Activated naive CD4-positive, alpha-beta T cell treated with Interleukin-2 at 50 U/mL for 16 hours (primary cell): ENCODE measurements at places on chromosomes 6 and 20.
A peak's percentile ranks its signal among the peaks of the same experiment; 100 is the strongest.

GRCh38 chr6:56947924-56948323 lies 7.0 kb upstream of the BEND6 start:
- DNase-seq = no peak

GRCh38 chr6:37845026-37845911 lies 25.7 kb downstream of the ZFAND3 start:
- DNase-seq = no peak

DNA sequence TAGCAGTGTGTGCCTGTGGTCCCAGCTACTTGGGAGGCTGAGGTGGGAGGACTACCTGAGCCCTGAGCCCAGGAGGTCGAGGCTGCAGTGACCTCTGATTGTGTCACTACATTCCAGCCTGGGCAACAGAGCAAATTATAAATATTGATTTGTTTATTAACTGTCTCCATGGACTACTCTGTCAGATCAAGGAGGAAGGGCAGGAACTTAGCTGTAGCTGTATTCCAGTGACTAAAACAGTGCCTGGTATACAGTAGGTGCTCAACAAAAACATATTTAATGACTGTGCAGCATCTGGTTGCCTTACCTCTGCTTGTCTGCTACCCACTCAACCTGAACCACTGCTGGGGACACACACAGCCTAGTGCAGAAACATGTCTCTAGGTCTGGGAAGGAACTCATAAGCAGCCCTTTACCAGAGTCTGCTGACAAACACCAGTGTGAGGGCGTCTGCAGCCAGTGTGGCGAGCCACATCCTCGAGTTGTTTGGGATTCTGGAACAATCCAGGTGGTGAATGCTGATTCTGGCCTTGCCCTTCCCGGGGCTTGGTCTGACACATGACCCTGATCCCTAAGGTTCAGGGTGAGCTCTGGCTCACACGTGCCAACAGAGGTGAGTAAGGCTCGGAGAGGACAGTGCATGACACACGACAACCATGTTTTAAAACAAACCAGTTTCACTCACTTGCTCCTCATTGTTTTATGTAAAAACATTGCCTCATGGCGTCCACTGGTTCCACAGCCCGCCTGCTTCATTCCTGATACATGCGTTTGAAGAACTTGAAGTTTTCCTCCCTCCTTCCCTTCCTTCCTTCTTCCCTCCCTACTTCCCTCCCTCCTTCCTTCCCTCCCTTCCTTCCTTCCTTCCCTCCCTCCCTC lies 117.9 kb upstream of the ZNF217 start:
- DNase-seq = no peak

DNA sequence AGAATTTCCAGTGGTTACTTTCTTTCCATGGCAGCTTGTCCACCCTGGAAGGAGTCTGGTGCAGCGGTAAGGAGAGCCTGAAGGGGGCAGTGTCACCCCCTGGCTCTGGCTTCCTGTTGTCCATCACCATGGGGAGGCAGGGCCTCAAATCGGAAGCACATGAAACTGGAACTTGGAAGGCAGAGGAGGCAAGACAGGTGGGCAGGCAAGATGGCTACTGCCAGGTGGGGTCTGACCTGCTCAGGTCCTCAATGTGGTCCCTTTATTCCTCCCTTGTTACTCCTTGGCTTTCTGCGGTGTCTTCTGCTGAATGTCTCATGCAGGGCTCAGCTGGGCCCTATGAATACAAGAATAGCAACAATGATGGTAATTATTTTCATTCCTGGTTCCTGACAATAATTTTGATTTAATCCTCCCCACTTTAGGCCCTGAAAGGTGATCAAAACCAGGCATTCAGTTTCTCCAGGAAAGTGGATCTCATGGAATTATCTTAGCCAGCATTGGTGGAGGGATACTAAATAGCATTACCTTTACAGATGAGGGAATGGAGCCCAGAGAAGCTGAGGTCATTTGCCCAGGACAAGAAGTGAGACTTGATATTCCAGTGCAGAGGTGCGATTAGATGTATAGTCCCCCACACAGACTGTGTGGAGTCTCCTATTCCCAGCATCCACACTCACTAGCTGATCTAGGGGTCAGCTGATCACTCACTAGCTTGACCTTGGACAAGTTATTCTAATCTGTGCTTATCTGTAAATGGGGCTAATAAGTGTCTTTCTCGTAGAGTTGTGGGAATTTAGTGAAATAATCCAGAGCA lies 17.6 kb upstream of the SNAI1 start:
- peak; percentile 27 for DNase-seq

DNA sequence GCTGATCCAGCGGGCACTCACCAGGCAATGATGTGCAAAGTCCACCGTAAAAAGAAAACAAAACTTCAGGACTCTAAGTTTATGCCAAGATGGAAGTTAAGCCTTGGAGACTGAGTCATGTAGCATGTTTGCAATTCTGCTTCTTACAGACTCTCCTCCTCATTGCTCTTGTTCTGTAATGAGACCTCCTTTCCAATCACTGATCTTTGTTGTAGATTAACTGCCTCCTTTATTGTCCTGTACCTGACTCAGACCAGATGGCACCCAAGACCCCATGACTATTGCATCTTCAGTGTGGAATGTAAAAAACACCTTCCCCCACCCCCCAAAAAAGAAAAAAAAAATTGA lies 11.2 kb downstream of the NEU1 start:
- no peak for DNase-seq

DNA sequence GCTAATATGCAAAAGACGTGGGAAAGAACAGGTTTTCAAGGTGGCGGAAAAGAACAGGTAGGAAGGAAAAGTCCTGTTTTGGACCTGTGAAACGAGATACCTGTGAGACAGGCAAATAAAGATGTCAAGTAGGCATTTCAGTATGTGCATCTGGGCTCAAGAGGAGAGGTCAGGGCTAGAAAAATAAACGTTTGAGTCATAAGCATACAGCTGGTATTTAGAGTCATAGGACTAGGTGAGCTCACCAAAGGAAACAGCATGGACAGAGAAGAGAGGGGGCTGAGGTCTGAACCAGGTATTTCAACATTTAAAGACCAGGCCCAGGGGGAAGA lies 14.9 kb downstream of the MTFR2 start:
- no peak for DNase-seq

GRCh38 chr6:124661097-124661661 lies 301.1 kb upstream of the RNF217 start:
- DNase-seq = no peak

- no peak for DNase-seq
Observed at GRCh38 chr6:16676978-16677377, 84.3 kb downstream of the ATXN1 start.

- DNase-seq = no peak
Observed at GRCh38 chr6:89694428-89694827, 55.9 kb upstream of the LYRM2 start.

GRCh38 chr6:160328447-160328846 lies 19.7 kb upstream of the SLC22A3 start:
- no peak for DNase-seq

GRCh38 chr6:143505537-143505936 lies 6.0 kb downstream of the FUCA2 start:
- no peak for DNase-seq

DNA sequence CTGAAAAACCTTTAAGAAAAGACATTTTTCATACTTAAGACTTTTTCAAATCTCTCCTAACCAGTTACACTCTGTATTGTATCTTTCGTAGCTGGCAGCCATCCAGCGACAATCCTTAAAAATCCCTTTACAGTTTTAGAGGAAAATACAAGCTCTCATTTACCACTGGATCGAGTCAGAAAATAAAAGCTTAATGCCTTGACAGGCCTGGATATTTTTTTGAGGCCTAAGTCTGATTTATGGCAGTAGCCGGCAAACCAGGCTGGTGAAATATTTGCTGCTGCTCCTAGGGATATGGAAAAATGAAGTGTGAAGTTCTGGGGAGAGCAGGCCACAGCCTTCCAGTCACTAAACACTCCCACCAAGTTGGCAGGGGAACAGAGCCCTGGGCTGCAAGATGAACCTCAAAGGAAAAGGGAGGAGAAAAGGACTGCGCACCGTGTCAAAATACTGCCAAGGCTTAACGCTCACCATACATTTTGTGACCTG lies 213.0 kb upstream of the SUPT3H start:
- no peak for DNase-seq

- peak; percentile 91 for DNase-seq
Observed at GRCh38 chr6:37018198-37019064, 13.0 kb downstream of the FGD2 start.

DNA sequence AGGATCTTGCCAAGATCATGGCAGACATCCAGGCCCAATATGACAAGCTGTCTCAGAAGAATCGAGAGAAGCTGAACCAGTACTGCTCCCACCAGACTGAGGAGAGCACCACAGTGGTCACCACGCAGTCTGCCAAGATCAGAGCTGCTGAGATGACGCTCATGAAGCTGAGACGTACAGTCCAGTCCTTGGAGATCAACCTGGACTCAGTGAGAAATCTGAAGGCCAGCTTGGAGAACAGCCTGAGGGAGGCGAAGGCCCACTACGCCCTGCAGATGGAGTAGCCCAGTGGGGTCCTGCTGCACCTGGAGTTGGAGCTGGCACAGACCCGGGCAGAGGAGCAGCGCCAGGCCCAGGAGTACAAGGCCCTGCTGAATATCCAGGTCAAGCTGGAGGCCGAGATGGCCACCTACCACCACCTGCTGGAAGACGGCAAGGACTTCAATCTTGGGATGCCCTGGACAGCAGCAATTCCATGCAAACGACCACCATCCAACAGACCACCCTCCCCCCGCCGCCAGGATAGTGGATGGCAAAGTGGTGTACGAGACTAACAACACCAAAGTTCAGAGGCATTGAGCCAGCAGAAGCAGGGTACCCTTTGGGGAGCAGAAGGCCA lies 44.7 kb upstream of the GRM4 start:
- no peak for DNase-seq

GRCh38 chr6:392441-393390 lies 1.2 kb downstream of the IRF4 start:
- DNase-seq = peak; percentile 47

GRCh38 chr20:24735263-24735662 lies 213.8 kb upstream of the CST7 start:
- no peak for DNase-seq

- DNase-seq = peak; percentile 81
Observed at GRCh38 chr20:5078399-5078958, 41.3 kb downstream of the PCNA start.

DNA sequence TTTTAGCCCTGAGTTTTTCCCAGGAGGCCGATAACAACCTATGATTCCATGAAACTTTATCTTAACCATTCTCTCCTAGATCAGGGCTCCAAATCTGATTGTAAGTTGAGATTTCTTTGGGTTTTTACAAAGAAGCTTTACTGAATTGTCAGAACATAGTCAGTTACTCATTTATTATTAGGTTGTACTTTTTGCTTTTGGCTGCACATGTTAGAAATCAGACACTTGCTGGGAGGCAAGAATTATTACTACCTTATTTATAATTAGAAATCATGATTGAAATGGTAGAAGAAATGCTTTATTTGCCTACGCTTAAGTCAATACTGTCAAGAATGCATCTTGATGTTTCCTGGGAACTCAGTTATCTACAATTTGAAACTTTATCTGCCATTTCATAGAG lies 63.3 kb downstream of the KCNS1 start:
- DNase-seq = no peak

DNA sequence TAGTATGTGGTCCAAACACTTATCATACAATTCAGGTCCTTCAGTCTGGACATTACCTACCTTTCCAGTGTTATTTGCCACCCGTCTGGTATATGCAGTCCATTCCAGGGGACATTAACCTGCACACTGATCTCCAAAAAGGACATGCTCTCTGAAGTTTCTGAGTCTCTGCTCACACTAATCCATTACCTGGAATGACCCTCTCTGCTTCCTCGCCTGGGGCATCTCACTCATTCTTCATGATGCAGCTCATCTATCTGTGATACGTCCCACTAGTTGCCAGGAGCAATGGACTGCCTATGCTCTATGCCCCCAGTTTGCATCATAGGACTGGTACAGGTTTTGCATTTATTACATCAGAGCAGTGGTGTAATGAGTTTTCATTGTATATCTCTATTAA lies 5.9 kb upstream of the TUBB2B start:
- no peak for DNase-seq

- DNase-seq = no peak
Observed at GRCh38 chr20:59692139-59692538, 87.8 kb downstream of the PHACTR3 start.

- no peak for DNase-seq
Observed at GRCh38 chr6:109295774-109296156, 86.5 kb downstream of the CD164 start.

- DNase-seq = no peak
Observed at GRCh38 chr20:57677584-57677982, 32.2 kb downstream of the PMEPA1 start.

GRCh38 chr6:70547313-70547712 lies 19.4 kb upstream of the SDHAF4 start:
- no peak for DNase-seq
